ENCODE measurements at places on chromosomes 3 and 15. TPM values are rescaled to one million over a fixed set of nuclear protein-coding genes. Genes with fewer than 3 reads are reported as not detected.

Gene ISL2
- total RNA-seq: 6.3 TPM

DNA sequence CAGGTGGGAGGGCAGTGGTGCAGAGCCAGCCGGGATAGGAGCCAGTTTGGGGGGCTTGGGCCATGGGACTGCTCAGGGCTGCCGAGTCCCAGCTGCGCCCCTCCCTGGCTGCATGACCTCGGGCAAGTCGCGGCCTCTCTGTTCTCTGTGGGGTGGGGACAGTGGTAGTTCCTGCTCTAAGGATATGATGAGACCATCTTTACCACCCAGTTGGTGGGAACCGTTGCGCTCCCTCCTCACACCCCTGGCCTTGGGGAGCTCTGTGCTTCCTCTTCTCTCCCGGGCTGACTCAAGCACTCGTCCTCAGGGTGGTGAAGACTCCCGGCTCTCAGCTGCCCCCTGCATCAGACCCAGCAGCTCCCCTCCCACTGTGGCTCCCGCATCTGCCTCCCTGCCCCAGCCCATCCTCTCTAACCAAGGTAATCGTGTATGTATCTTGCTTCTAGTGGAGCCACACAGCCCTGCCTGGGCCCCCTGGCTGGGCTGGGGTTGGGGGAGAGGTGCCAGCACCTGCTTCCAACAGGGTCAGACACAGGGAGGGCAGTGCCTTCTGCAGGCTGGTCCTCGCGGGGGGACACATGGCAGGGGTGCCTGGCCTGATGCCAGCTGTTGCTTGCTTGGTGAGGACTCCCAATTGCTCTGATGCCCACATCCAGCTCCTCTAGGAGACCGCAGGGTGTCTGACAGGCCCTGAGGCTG lies 15.1 kb upstream of the STAB1 start:
- no peak for DNase-seq

Gene ZNF80
- total RNA-seq: not detected

DNA sequence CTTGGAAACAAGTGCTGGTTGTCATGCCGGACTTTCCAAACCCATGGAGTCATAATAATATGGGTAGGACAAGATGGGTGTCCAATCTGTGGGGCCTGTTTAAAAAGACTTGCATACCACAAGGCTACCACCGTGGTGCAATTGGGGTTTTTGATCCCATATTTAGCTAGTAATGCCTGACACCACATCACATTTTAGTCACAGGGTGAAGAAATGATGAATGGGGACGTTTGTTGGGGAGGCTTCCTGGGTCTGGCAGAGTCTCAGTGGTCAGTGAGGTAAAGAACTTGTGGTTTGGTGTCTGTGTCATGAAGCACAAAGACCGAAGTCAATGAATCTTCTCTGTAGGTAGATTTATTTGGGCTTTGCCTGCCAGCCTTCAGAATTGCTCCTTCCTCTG lies 31.0 kb downstream of the P3H2 start:
- DNase-seq: peak; percentile 12

- DNase-seq: peak; percentile 33
Observed at GRCh38 chr3:184325715-184326369, 11.4 kb downstream of the EIF4G1 start.

GRCh38 chr15:56699743-56700142 lies 33.6 kb downstream of the ZNF280D start:
- DNase-seq: no peak

- no peak for DNase-seq
Observed at GRCh38 chr3:47424434-47425382, 43.9 kb downstream of the PTPN23 start.

DNA sequence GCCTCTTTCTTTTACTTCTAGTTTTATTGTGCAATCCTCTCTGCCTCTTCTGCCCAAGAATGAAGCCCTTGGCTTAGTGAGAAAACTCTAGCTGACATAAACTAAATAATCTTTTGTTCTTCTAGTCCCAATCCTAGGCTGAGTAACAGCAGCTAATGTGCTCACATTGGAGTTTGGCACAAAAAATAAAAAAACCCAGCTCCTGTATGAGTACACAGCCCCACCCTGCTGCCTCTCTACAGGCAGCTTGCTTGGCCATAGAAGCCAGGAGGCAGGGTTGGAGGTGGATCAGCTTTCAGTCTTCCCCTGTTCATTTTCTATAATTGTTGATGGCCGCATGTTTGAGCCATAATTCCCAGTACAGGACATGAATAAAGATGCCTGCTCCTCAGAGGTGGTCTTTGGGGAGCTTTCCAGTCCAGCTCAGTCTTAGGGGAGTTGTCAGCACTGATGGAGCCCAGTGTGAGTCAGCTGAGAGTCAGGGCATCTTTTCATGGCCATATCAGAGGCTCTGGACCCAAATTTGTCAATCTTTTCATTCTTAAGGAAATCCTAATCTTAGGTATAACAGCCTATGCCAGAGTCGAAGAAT lies 46.7 kb downstream of the RTP1 start:
- peak; percentile 7 for DNase-seq

GRCh38 chr3:37693511-37694283 lies 168.0 kb upstream of the CTDSPL start:
- DNase-seq: no peak

DNA sequence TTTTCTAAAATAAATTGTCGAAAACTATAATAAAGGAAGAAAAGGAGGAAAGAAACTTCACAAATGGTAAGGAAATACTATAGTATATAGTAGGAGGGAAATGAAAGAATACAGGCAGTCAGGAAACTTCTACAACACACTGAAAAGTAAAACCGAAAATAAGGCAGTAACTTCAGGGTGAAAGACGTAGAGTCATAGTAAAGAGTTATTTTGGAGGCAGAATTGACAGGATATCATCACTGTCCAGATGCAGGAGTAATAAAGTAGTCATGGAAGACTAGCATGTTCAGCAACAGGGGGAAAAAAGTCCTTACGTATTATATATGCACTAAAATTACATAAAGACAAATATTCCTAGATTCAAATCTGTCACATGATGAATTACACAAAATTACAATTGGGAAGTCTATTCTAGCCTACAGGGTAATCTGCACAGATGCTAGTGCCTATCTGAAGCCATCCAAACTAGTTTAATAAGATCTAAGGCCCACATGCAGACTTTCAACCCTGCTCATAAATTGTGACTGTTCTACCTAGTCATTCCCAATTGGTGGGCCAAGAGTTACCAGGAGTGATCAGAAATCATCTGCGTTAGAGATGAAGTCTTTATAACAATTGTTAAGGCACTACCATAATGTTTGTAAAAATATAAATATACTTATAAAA lies 14.0 kb downstream of the VPS13C start:
- DNase-seq: no peak

DNA sequence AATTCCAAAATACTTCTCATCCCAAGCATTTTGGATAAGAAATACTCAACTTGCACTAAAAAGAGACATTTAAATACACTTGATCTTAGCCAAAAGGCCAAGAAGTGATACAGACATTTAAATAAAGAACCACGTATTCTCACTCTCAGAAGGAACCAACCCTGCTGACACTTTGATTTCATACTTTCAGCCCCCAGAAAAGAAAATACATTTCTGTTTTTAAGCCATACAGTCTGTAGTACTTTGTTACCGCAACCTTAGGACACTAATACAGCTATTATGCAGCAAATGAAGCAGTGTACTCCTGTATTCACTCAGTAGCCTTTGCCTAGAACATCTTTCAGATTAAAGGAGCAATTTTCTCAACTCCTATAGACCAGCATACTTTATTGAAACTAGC lies 86.7 kb downstream of the TBC1D5 start:
- DNase-seq: no peak

DNA sequence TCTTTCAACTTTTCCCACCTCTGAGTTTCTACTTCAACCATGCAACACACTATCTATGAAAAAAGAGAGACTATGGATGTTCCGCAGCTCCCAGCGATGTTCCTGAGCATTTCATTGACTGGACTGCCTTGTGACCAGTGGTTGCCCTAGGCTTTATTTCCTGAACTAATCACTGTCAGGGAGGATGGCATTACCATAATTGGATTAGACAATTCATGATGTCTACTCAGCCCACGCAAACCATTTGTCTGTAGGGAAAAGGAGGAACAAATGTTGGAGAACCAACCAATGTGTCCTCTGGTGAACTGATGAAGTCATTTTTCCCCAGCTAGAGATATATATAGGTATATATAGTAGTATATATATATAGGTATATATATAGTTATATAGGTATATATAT lies 229.3 kb upstream of the MCTP2 start:
- no peak for DNase-seq

DNA sequence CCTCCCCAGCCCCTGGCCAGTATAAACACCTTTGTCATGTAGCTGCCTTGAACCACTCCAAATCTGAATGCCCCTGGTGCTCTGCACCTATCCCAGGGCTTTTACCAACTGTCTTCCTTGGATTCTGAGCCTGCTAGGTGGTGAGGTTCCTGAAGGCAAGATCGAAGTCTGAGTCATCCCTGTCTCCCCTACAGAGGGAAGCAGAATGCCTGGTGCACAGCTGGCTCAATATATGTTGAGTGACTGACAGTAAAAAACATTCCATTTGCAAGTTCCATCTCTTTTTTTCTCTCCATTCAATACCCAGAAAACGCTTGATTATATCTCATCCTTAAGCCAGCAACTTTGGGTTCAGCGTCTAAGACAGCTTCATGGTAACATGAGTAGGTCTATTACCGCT lies 24.7 kb downstream of the SLC24A1 start:
- no peak for DNase-seq

GRCh38 chr15:51382787-51383186 lies 41.3 kb downstream of the GLDN start:
- peak; percentile 60 for DNase-seq
